ENCODE measurements at places on chromosomes 6 and 20.

GRCh38 chr6:117034971-117035370 is 157.9 kb downstream of the RFX6 start:
- no peak for DNase-seq

- no peak for DNase-seq
Observed at GRCh38 chr20:17785007-17785406, 85.2 kb downstream of the BANF2 start.

DNA sequence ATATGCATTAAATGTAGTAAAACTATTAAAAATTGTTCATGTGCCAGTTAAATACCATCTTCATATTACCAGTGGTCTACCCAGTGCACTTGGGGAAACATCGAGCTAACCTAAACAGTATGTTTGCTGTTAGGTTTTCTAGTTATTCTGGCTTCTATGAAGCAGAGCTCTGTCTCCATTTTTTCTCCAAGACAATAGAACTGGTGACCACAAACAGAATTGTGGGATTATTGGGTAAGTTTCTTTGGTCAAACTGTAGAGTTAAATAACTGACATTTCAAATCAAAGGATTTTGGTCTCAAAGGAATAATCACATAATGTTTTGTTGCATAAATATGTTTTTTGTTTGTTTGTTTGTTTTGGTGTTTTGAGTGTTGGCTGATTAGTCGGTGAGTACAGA is 40.5 kb upstream of the EDN3 start:
- DNase-seq, result no peak

GRCh38 chr6:5279891-5280338 is 18.6 kb downstream of the FARS2 start:
- no peak for DNase-seq

DNA sequence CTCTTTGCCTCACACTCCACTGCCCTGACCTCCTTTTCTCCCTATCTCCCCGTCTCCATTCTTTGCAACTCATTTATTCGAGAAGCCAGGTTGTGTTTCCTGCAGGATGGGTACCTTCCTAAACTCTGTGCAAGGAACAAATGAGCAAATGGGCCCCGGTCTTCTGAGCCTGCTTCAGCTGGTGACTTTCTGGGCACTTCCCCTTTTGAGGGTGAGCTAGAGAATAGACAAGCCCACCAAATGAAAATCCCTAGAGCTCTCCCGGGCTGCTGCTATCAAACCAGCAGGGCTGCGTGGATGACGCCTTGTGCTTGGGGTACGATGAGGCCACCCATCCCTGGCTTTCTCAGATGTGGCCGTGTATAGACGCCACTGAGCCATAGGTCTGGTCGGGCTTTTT is 91.0 kb upstream of the FOXA2 start:
- DNase-seq, result no peak

- DNase-seq, result no peak
Observed at GRCh38 chr6:121335087-121336008, 1.1 kb upstream of the TBC1D32 start.

- peak; percentile 69 for DNase-seq
Observed at GRCh38 chr6:125986301-125987025, at the start of gene TRMT11. Gene TRMT11, plus strand, starts transcription at chr6:125986540. Its CDS starts 11 bp downstream, at chr6:125986551.

- no peak for DNase-seq
Observed at GRCh38 chr6:129120856-129121638, 238.1 kb downstream of the LAMA2 start.

DNA sequence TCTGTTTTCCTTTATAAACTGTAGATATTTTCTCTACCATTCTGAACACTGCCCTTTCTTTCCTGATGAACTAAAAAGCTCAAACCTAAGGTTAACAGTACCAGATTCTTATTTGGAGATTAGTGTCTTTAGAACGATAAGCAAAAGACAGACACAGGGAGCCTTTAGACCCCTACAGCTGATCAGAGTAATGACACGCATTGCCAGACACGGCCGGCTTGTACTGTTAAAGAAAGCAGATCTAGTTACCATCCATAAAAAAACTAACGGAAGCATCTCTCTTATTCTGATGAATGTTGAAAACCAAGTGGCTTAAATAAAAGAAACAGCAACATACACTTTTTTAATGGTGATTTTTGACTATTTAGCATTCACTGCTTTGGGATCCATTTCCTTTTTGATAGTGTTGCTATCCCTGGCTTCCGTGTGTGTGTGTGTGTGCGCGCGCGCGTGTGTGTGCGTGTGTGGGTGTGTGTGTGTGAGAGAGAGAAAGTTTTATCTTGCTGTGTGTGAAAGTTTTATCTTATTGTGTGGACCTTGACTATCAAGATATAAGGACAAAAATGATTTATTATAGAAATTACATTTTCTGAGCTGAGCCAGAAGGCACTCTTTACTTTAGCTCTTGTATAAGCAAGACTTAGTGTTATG is 95.6 kb upstream of the SLC35B3 start:
- no peak for DNase-seq

DNA sequence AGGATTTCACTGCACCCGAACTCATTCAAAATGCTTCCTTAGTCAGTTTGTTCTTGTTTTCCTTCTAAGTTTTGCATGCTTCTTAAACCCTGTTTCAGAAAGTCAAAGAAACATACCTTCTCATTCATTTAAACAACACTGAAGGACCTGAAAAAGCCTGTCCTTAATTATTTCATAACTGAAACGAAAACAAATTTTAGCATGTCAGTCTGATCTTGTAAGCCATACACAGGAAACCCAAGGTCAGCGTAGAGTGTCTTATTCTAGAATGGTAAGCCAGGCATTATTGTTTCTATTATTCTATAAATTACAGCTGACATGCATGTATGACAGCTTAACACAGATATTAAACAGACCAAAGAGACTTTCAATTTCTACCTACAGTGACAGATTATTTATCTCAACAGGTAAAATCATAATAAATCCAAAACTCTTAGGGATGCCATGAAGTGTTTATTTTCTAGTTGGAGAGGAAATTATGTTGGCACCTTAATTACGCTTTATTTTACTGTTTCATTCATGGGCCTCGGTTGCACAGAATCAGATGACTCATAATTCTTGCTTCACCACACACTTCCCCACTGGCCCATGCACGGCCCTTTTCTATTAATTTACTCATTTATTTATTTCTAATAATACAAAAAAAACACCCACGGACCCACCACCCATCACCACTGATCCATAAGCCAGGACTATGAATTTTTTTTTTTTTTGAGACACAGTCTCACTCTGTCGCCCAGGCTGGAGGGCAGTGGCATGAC is 39.3 kb upstream of the DUSP22 start:
- DNase-seq, result peak; percentile 60

DNA sequence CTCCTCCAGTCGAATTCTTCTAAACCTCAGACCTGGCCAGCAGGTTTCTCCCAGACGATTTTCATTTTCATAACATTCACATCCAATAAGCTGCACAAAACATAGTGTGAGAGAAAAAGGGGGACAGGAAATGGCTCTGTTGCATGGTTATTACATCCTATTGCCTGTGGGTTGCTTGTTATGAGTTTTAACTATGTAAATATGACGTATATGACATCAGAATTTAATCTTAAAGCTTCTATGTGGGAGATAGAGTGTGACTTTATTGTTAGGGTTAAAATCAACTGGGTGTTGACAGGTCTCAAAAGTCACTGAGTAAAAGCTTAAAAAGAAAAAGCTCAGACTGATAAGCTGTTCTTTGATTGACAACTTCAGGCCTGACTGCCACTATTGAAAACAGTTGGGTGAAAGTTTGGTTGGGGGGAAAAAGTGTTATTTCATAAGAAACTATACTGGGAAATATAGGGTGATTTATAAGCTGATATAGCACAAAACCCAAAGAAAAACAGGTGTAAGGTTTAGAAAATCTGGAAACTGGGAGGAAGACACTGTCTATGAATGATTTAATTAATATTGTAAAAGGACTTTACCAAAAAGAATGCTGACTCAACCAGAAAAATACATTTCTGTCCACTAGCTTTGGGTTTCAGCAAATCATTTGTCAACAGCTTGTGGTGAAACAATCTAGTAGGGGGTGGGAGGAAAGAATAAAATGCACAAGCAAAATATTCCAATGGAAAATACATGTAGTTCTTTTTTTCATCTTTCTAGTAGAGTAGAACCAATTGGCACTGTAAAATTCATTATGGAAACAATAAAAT is 134.1 kb upstream of the CEP162 start:
- DNase-seq, result no peak

DNA sequence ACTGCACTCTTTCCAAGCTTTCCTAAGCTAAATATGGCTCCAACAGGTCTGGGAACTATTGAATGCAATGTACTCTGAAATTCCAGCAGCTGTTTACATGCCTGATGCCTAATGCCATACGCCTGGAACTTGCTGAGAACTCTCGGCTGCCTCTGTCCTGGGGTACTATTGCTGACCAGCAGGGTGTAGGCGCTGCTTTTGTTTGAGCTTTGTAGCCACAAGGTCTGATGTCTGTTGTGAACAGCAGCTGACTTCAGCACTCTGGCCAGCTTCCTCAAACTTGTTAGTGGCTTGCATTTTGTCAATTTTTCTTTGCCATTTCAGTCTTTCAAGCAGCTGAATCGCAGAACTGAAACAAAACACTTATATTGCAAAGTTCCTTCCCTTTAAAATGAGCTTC is 26.7 kb downstream of the SAYSD1 start:
- no peak for DNase-seq

DNA sequence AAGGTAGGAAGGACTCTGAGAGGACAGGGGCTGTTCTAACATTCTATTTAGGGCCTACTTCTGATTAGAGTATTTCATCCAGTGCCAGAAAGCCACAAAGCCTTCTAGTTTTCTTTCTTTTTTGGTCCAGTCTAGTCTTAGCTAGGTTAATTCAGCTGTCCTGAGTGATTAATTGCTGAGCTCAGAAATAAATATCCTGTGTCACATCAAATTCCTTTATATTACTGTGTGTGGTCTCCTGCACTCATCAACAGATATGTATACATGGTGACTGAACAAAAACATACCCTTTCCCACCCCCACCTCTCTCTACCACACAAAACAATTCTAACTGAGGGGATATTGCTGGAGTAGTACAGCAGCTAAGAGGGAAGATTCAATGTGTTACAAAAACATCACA is 601.5 kb upstream of the NRSN1 start:
- DNase-seq, result no peak

DNA sequence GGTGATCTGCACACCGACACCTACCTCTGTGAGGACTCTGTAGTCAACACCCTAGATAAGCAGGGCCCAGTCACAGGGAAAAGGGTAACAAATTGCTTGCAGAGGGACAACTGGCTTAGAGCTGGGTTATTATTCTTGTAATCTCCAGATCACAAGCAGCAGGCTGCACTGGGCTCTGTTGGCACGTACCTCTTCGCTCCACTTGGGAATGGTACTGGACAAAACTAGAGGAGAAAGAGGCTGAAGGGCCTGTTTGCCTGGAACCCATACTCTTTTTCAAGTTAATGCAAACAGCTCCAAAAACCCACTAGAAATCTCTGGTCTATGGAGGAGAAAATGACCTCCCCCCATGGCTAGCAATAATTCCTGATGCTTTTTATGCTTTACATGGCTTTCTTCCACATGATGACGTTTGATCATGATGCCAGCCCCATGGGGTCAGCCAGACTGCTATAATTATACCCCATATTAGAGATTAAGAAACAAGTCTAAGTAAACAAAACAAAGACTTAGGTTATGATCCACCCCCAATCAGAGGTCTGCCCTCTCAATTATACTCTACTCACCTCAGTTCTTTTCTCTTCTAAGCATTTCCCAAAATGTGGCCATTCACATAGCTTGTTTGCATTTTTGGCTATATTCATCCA is 190.0 kb downstream of the UNC5CL start:
- DNase-seq, result no peak

DNA sequence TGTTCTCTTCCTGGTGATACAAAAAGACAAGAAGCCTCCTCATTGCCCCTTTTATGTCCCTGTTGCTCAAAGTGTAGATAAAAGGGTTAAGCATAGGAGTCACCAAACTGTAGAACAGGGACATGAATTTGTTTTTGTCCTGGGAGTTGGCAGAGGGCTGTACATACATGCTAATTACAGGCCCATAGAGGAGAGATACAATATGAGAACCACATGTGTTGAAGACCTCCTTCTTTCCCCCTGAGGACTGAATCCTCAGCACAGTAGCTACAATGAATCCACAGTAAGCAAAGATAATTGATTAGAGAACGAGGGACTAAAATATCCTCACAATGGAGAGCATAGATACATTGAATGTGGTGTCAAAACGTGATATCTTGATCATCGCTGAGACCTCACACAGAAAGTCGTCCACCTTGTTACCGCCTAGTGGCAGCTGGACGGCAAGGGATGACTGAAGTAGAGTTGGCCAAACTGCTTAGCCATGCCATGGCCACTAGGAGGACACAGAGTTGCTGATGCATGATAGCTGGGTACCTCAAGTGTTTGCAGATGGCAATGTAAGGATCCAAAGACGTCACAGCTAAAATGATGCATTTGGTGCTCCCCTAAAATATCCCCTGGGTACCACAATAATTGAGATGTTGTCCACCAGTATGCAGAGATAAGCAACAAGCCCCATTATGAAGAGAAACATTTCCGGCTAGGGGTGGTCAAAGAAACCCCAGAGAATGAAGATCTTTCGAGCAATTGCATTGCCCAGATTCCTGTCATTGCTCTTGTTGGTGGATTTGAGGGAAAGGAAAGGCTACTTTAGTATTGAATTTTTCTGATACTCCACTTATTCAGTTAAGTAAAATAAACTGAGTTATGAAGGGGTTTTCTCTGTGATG is 15.0 kb downstream of the OR2B3 start:
- DNase-seq, result no peak

DNA sequence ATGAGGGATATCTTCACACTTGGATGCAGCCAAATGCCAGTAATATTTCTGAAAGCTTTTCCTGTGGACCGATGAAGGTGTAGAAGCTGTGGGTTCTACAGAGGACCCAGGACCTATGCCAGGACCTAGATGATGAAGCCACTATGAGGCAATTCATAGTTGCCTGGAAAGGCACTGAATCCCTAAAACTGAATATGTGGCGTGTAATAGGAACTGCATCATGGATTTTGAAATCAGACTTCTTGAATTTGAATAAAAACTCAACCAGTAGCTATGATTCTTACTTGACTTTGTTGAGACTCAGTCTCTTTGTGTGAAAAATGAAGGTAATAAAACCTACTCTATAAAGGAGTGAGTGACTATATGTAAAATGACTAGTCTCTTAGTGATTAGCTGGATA is 89.9 kb upstream of the SGK1 start:
- no peak for DNase-seq

GRCh38 chr6:83155794-83156193 is 37.3 kb downstream of the PGM3 start:
- no peak for DNase-seq

DNA sequence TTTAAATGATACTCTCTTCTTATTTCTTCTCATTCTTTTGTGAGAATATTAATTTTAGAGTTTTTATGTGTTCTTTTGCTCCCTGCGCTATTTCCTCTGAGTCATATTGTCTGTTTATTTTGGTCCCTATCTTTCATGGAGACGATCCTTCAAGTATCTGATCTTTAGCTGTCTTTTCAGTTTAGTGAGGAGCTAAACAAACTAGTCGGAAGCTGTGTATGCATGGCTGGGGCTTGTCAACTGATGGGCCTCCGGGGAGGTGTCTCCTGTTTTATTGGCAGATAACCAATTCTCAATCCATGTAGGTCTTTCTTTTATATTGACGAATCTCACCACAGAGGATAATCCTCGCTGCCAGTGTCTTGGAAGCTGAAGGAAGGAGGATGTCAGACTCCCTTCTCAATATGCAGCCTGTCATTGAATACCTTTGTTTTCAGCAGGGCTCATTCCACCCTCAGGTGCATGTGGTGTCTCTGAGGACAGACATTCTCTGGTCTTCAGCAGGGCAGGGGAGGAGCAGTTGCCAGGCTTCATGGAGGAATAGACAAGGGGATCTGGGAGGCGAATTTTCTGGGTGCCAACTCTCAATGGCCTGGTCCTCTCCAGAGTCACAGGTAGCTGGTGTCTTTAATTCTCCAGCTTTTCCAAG is 64.9 kb downstream of the RNF182 start:
- no peak for DNase-seq
